ENCODE measurements at places on chromosomes 1 and 21.

DNA sequence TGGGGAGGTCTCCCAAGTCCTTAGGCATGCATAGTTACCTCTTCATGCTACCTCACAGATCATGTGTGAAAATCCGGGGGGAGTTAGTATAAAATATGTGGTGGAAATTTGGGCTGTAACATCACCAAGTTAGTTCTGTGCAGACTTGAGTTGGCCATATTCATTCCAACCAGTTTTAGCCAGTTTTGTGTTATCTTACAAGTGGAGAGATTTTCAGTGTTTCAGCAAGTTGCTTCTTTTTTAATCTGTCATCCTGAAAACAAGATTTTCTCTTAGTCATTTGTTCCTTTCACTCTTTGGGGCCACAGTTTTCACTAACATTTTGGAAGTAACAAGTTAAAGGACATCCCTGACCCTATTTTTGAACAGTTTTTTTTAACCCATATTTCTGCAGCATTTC is 11.3 kb downstream of the SLC25A24 start:
- no peak for DNase-seq

DNA sequence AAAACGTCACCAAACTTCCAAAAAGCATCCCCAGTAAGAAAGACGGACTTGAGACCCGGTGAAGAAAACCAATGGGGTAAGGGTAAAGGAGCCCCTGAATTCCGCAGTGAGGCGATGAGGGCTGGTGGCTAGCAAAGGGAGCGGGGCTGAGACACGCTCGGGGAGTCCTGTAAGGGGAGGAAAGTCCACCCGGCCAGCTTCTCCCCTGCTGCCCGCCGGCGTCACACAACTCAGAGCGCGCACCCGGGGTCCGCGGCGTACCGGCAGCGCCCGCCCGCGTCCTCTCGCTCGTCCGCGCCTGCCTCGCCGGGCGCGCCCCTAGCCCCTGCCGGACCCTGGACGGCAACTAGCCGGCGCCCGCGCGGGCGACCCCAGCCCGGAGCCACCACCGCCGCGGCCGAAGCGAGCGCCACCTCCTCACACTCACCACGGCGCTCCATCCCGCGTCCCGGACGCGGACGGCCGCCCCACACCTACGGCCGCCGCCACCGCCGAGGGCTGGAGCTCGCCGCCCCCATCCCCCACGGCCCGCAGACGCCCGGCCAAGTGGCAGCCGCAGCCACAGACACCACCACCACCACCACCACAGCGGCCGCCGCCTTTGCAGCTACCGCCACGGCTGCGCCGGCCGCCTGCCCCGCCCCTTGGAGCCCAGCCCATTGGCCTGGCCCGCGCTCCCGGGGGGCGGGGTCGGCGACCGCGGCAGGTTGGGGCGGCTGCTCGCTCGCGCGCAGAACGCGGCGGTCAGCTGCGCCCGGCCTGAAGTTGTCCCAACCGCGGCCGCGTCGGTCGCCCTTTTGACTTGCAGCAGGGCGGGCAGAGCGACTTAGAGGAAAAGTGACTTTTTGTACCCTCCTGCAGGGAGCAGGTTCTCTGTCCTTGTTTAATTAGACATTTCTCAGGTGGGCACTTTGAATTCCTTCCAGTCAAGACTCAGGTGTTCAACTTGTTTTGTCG is 10.0 kb upstream of the ARHGAP29 start:
- peak; percentile 85 for DNase-seq

- DNase-seq, result no peak
These were observed 31.2 kb downstream of the FMN2 start for GRCh38 chr1:240122639-240123613.

DNA sequence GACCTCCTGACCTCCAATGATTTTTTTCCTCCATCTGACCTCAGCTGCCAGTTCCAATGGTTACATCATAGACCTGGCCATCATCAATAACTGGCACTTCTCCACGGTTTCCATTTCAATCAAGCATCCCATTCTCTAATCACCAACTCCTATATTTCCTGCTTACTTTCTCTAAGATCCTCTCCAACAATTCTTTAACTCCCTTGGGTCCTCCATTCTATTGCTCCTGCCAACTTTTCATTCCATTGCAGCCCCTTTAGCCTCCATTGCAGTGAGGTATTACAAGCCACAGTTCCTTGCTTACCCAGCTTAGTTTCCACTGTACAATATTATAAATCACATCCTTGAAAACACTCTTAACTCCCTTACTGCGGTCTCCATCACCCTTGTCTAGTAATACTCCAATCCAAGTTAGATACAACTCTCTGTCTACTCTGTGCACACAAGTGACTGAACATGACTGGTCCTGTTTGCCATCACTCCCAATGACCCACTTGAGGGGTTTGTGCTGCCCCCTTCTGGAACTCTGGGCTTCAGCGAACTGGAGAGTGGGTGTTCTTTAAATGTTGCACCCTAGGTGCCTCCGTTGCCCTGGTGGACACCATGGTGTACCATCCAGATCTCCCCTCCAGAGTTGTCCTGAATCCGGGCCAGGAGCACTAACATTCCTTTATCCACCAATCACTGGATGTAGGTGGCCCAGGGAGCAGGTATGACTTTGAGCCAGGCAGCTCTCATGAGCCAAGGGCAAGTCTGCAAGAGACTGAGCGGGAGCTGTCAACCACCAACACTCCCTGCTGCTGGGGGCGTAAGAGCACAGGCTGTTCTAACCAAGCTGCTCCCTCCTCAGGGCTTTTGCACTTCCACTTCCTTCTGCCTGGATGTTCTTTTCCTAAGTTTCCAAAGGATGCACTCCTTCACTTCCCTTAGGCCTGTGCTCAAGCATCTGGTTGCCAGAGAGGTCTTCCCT is 3.7 kb upstream of the FNDC7 start:
- peak; percentile 24 for DNase-seq

DNA sequence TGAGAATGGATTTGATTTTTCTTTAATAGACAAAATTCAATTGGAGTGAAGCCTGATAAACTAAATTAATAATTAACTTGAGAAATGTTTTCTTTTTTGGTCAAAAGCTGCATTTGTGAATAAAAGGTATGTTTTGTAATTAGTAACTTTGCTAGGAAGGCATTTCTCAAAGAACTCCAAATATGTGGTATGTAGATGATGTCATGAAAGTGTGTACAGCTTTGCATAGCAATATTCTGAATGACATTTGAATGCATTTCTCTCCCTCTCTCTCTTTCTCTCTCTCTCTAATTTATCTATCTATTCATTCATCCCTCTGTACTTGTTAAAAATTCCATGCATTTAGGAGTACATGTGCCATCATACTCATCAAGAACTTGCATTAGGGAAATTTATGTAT is 109.1 kb upstream of the ADAMTS5 start:
- no peak for DNase-seq

- peak; percentile 62 for DNase-seq
These were observed 110.2 kb upstream of the FGGY start for GRCh38 chr1:59186656-59187055.

DNA sequence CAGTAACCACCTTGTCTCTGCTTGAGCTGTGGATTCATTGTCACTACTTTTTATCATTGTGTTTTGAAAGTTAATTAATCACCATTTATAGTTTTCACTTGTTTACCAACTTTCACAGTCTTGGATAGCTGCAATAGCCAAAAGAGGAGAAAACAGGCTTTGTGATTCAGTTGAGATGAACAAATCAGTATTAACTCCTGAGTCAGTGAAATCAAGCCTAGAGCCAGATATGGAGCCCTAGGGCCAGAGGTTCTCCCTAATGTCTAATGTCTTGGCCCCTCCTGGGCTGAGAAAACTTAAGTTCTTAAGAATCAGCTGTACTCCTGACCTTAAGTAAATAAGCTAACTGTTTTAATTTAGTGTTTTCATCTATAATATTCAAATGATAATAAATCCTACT is 228.8 kb downstream of the DNM3 start:
- no peak for DNase-seq

DNA sequence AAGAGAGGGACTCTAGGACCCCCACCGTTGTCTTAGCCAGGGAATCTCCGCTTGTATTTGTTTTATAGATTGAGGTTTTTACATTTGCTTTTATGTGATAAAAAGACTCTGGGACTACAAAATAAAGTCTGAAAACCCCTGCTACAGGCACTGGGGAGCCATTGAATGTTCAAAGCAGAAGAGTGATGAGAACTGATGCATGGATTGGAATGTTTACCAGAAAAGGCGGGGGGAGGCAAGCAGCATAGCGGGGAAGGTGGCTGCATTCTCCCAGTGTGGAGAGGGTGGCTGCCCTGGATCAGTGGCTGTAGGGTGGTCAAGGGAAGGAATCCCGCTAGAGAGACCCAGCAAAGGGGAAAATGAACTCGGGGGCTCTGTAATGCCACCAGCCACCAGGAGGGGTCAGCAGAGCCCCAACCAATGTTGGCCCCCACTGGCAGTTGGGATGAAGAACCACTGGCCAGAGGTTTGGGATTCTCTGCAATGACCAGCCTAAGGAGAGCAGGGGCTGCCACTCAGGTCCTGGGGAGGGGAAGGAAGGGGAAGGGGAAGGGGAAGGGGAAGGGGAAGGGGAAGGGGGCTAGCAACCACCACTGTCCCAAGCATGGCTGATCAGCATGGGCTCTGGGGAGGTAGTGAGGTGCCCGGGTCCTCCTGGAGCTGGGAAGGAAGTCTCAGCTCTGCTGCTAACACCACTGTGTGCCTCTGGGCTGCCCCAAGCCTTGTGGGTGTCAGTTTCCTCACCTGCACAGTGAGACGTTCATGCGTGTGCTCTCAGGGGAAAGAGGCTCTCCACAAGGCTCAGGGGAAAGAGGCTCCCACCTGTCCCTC is 19.2 kb upstream of the PEF1 start:
- DNase-seq, result peak; percentile 64

DNA sequence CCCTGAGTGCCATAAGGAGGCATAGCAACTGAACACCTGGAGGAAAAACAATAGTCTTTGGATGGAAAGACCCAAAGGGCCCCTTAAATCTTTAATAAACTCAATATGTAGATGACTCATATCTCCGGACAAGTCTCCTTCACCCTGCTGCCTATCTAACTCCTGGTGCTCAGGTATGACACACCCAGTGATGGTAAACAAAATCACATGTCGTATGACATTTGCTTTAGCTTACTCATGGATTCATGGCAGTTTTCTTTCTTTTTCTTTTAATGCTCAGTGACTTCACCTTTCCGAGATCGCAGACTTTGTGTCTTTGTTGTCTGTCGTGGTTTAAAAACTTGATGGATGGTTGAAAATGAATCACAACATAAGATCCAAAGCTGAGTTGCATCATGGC is 208.5 kb upstream of the PROX1 start:
- no peak for DNase-seq

DNA sequence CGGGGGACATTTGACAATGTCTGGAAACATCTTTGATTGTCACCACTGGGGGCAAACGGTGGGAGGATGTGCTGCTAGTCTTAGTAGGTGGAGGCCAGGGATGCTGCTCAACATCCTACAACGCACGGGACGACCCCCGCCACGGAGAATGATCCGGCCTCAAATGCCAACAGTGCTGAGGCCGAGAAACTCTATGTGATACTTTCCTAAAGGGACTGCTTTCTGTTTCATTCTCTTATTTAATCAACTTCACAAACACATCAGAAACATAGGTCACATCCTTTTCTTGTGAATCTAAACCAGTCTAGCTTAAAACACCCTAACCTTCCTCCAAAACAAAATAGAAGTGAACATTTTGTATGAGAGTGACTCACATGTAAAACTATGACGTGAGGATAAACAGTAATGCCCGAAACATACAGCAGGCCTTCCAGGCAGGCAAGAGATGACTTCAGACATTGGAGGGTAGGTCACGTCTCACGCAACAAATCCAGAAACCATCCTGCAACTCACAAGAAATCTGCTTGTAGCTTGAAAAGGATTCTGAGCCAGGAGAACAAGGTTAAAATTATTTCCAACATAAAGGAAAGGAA is 37.2 kb upstream of the ETS2 start:
- DNase-seq, result peak; percentile 94

- DNase-seq, result peak; percentile 22
These were observed 86.5 kb downstream of the LACTBL1 start for GRCh38 chr1:22886211-22886610.

DNA sequence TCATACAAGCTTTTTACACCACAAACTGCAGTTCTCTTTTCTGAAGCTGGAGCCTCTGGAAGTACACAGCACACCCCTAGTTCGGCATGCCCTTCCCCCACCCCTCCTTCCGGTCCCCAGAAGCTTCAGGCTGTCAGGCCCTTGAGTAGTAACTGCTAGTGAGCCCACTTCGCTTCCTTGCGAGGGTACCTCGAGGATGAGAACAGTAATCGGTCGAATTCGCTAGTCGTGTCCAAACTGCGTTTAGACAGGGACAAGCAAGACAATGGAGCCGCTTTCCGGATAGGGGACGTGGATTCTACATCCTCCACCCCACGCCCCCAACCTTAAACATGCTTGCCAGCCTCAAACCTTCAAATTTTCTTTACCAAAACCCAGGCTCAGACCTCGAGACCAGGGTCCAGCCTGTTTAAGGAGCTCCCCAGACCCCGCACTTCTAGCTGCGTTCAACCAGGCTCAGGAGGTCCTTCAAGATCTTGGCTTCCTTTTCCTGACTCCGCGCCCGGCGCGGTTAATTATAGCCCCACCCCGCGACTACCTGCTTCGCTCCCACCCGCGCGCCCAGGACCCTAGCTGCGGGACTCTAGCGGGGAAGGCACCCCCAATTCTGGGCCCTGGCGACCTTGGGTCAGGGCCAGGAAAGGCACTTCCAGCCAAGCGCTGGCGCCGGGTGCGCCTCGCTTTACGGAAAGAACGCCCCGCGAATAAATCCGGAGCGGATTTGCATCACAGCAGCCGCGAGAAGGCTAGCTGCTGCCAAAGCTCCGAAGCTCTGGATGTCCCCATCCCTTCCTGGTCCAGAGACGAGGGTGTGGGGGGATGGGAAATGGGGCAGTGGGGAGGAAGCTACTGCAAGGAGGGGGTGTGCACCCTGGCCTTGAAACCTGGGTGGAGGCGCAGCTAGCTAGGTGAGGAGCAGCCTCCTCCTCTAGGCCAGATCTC is 8.1 kb upstream of the TSPAN1 start:
- DNase-seq, result no peak

DNA sequence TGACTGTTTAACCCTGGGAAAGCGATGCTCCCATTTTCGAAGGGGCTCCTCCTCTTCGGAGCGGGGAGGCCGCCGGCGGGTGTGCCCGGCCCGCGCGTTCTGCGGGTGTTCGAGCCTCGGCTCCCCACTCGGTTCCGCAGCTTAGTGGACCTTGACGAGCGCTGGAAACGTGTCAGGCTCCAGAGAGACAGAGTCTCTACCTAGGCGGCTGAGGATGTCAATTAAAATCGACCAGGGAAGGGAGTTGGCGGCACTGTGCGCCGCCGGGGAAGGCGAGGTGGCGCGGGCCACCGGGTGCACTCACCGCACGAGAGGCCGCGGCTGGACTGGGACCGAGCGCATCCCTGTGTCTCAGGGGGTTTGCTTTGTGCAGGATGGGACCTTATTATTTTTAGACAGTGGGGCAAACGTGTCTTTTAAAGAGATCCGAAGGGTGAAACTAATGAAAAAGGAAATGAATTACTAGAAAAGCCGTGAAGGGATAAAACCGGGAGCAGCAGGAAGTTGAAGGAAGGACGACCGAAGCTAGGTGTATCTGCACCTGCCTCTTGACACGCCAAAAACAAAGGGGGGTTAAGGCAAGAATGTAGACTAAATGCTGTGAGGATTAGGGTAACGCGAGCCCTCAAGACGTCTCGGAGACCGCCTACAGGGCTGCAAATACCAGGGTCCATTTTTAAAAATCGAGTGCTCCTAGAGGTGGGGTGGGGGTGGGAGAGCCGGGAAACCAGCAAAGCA is 5.6 kb downstream of the LHX4 start:
- no peak for DNase-seq

Data from ELR (cell line).